Lung microvascular endothelial cell (primary cell): ENCODE measurements at places on chromosomes 6 and 20.
A peak's percentile ranks its signal among the peaks of the same experiment; 100 is the strongest.

GRCh38 chr6:81253821-81254220 is 498.7 kb downstream of the TENT5A start:
- no peak for DNase-seq

DNA sequence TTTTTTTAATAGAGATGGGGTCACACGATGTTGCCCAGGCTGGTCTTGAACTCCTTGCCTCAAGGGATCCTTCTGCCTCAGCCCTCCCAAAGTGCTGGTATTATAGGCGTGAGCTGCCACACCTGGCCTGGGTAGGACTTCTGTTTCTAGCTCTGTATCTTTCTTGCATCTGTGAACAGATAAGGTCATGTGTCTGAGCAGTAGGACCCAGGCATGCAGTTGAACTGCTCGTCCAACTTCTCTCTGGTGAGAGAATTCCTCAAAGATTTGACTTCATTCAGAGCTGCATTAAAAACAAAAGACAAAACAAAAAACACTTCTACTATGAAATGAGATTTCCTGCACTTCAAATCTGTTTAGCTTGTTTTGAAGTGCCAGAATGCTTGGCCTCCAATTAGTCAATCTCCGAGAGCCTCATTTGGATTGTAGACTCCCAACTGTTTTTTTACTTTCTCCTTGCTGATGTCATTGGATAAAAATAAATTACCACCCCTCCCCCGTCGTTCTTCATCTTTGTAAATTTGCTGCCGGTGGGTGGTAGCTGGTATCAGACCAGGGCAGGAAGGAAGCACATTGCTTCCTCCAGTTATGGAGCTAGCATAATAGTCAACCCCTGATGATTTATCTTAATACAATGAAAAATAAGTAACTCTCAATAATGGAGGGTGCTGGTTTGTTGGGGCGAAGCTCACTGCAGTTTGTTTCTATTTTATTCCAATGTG is 17.6 kb downstream of the CD109 start:
- peak; percentile 85 for DNase-seq

- peak; percentile 10 for DNase-seq
These were observed 78.1 kb upstream of the FLRT3 start for GRCh38 chr20:14415467-14415866.

GRCh38 chr6:42996513-42996912 is 12.1 kb downstream of the PPP2R5D start:
- DNase-seq = no peak

DNA sequence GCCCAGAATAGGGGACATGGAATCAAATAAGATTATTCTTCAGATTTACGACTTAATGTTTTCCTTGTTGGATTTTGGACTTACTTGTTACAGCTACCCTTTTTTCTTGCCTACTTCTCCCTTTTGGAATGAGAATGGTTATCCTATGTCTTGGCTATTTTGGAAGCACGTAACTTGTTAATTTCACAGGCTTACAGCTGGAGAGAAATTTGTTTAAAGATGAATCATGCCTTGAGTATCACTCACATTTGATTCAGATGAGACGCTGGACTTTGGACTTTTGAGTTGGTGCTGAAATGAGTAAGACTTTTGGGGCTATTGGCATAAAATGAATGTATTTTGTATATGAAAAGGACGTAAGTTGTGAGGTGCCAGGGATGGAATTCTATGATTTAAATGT is 83.3 kb downstream of the SMPDL3A start:
- no peak for DNase-seq

DNA sequence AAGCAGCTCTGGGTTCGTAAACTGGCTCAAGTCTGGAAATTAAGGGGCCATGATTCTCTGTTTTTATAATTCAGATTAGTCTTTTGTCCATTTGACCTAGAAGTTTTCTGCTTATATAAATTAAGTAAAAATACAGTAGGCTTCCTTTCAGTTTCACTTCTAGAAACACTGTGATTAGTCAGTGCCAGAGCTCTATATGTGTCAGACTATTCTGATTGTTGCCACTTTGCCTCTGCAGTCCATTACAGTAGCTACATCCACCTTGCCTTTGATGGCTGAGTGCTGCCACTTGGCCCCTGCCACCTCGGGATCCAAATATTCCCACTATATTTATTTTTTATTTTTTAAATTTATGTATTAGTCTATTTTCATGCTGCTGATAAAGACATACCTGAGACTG is 7.9 kb downstream of the ZC2HC1B start:
- peak; percentile 54 for DNase-seq

DNA sequence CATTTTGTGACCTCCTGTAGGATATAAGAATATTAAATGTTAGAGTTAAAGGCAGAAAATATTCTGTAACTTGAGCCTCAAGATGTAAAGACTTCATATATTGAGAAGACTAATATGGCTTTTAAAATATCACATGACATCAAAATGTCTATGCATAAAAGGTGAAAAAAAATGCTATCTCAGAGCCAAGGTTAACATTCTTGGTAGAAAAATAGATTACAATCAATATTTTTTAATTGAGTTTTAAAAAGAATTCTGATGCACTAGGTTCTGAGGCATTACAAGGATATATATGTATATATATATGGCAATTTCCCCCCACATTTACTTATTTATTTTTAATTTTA is 46.2 kb upstream of the RAB23 start:
- DNase-seq = no peak

GRCh38 chr6:158868890-158869825 is 50.0 kb upstream of the EZR start:
- DNase-seq = no peak

DNA sequence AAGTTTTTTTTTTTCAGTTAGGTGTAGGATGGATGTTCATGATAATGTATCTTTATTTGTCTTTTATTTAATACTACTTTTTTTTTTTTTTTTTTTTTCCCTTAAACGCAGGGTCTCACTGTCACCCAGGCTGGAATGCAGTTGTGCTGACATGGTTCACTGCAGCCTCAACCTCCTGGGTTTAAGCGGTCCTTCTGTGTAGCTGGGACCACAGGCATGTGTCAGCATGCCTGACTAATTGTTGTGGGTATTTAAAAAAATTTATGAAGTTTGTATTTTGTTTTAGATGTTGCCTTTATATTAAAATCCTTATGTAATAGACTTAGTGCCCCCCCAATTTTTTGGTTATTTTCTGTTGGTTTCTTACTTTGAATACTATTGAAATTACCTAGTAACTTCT is 42.6 kb downstream of the NCOA3 start:
- peak; percentile 26 for DNase-seq

DNA sequence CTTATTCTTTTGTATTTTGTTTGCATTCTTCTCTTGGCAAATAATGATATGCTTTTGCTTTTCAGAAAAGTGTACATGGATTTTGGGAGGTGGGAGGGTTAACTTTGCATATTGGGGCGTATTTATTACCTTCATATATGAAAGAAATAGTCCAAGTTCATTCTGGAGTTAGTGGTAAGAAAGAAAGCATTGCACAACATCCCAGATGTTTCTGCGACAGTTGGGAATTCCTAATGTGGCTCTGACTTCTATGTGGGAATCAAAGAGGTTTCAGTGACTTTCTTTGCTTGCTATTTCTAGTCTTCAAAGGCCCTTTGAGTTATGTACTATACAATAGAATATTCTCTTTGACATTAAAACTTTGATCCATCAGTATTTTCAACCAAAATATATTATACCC is 78.1 kb downstream of the MMUT start:
- no peak for DNase-seq

GRCh38 chr20:40704828-40705227 is 15.8 kb upstream of the MAFB start:
- no peak for DNase-seq

GRCh38 chr6:15447546-15448267 is 201.8 kb downstream of the JARID2 start:
- no peak for DNase-seq

DNA sequence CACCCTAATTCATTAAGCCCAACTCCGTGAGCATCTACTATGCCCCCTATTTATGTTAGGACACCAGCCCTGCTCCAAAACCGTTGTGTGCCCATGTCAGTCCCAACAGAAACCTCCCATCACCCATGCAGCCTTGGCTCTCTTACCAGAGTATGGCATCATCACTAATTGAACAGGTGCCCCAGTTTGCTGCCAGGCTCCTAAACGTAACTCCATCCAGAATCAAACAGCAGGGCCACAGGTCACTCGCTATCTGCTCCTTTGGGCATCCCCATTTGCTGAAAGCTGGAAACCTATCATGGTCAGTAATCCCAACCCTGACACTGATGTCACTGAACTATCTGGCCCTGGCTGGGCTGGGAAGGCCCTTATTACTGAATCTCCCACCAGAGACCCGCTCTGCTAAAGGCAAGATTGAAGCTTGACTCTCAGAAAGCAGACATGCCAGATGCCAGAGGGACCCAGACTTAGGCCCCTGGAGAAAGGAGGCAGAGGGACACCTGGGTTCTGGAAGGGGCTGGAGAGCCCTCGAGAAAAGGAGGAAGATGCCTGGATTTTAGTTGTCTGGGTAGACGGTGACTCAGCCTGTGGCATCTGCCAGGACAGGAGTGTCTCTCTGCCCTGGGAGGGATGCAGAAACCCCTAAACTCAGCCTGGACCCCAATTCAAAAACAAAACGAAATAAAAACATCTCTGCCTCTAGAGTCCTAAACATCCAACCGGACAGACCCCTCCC is 14.0 kb downstream of the MUCL3 start:
- no peak for DNase-seq

- no peak for DNase-seq
These were observed 152.4 kb downstream of the TFAP2A start for GRCh38 chr6:10262505-10262904.

GRCh38 chr6:56514395-56514794 is 128.3 kb downstream of the DST start:
- DNase-seq = no peak

GRCh38 chr6:130526466-130526865 is 160.6 kb downstream of the TMEM200A start:
- no peak for DNase-seq

GRCh38 chr6:145015739-145016558 is 719.4 kb downstream of the EPM2A start:
- peak; percentile 65 for DNase-seq

DNA sequence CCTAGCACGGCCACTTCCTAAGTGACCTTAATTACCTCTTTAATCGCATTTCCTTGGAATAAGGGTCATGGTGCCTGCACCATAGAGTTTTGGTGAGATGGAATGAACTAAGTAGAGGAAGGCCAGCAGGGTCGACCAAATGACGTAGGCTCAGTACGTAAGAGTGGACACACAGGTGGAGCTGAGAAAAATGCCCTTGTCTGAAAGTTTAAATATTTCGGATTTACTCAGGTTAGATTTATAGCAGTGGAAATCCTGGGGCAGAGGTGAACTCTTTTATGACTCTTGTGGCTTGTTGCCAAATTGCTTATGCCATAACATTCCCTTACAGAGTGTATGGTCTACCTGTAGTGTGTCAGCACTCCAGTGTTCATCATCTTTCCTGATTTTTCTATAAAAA is 23.6 kb upstream of the BTBD3 start:
- peak; percentile 16 for DNase-seq

- DNase-seq = no peak
These were observed 200.8 kb downstream of the TFAP2C start for GRCh38 chr20:56829788-56830385.

GRCh38 chr6:142153196-142153595 is 6.1 kb downstream of the VTA1 start:
- DNase-seq = no peak

GRCh38 chr6:158374020-158374419 is 61.8 kb downstream of the TULP4 start:
- DNase-seq = no peak

DNA sequence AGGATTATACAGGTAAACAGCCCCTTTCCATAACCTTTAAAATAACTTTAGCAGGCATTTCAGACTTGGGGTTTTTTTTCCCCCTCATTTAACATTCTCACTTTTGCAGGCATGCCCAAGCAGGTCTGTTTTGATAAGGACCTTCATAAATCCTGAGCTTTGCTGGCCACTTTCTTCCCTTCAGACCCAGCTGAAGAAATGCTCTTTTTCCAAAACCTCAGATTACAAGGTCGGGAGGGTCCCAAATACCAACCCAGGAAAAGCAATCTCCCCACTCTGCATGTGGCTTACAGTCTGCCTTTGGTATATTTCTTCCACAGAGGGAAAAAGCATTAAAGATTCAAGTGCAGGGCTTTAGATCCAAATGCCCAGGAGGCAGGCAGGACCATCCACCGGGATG is 6.8 kb downstream of the NFATC2 start:
- no peak for DNase-seq

DNA sequence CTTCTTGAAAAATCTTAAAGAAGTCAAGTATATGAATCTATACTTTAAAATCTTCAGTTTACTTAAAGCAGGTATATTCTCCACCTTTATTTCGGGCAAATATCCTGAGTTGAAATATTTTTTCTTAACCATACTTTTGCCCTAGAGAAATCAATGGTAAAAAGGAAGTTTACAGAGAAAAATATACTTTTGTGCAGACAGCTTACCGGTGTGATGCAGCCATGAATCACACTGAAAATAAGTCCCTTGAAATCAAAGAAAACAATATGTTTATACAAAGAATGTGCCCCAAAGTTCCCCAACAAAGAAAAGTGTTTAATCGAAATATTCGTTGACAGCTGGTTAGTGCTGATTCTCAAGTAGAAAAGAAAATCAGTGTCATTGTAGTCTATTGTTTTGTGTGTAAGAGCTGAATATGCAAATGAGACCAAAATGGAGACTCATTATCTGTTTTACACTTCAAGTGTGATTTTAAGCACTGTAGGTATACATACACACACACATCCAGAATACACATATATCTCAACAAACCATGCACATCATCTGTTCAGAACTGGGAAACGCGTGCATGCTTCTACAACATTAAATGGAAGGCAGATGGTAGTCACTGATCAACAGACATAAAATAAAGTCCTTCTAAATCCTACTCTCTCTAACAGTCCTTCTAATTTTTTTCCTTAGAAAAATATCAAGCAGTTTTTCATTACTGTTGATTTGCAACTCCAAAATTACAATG is 73.3 kb downstream of the BTBD9 start:
- peak; percentile 6 for DNase-seq

GRCh38 chr6:34248198-34248726 is 544 bp downstream of the SMIM29 start:
- peak; percentile 52 for DNase-seq

GRCh38 chr6:6826095-6826901 is 237.8 kb downstream of the LY86 start:
- DNase-seq = peak; percentile 72

DNA sequence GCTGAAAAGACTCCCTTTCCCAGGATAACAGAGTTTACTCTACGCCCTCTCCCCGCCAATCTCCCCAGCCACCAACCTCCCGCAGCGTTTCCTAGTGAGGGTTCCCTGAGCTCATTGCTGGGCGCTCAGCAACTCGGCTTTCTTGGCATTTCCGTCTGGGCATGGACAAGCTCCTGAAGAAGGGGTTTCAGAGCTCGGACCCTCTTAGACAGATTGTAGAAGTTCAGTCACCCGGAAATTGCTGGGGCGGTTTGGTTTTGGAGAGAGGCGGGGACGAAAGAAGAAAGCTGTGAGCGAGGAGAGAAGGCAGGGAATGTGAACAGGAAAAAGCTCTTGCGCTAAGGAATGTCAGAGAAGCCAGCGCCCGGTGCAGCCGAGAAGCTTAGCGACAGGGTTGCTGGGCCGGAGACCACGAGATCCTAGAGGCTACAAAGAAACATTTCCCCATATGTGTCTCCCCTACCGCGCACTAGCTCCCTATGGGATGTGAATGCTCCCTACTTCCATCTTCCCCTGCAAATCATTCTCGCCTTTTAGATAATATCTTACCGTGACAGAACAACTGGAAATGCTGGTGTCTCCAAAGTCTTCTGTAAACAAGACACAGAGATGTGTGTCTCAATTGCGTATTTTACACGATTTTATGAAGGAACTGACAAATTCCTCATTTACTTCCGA is 15.8 kb downstream of the POM121L2 start:
- DNase-seq = no peak
